ENCODE measurements at places on chromosomes 5 and 9.

- no peak for DNase-seq
Observed at GRCh38 chr9:126485662-126486061, 128.1 kb upstream of the LMX1B start.

DNA sequence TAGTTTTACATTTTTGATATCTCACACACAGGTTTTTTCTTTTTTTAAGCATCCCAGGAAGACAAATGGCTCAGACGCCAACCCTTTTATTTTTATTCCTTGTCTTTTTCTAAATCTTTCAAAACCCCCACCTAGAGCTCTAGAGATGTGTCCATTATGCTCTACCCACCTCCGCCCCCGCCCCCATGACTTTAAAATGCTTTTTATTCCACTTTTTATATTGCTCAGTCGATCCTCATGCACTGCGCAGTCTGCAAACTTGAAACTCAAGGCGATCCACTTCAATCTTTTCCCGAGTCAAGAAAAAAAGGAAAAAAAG is 411 bp upstream of the MAT2B start:
- DNase-seq = no peak

- DNase-seq = peak; percentile 97
Observed at GRCh38 chr5:125484742-125485641, 738.6 kb upstream of the ZNF608 start.

DNA sequence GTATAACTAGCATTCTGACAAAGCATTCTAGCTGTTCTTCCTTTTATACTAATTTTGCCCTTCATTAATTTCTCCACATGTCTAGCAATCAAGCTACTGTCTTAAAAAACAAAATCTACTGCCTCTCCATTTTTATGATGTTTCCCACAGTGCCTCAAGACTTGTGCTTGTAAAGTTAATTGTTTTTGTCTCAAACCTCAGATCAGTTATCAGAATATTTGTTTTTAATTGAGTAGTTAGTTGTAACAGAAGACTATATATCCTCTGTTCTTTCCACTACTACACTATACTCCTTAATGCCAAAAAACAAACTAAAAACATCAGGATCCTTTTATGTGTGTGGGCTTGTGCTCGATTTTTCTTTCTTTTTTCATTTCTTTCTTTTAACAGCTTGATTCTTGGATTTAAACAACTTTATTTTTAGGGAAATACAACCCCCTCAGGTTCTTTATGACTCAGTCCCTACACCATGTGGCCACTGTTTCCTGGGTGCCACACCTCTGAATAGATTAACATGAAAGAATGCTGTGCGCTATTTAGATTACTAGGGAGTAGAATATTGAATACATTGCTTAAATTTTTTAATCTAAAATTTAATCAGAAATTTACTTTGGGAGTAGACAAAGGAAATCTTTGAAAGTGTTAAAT is 1.2 kb downstream of the ASPN start:
- DNase-seq = no peak

DNA sequence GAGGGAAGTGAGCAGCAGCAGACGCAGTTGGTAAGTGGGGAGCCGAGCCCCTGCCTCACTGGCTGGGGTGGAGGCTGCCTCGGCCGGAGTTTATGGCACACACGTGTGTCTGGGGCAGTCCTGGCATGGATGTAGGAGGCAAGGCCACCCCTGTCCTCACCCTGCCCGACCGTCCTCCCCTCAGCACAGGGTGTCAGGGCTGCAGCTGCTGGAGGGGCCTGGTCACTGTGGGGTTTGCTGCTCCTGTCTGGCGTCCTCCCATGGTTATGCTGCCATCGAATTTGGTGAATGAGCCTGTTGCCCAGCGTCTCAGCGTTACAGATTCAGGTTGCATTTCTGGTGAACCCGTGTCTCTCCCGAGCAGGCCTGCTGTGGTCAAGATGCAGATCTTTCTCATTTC is 32.4 kb downstream of the CEP72 start:
- no peak for DNase-seq

DNA sequence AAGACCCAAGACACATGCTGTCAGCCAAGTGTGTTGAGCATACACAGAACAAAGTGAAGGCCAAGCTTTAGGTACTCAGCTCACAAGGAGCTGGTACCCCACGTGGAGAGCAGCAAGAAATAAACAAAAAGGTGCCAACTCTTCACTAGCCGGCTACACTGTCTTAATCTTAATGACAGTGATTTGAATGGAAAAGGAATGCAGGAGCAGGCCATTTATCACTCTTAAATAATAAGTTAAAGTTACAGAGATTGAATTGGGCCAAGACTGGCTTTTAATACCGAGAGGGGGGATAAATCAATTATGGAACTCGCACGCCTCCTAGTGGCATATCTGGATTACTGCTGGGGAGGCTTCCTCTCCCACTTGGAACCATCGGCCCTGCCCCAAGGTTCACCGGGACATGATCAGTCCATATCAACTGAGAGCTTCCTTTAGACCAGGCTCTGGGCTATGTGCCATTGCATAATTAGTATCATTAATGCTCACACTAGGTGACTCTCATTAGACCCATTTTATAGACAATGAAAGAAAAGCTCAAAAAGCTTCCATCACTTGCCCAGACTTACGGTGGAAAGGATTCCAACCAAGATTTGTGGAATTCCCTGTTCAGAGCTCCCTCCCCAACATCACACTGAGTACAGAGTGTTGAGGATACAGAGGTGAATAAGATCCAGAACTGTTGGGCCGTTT is 94.0 kb downstream of the ACTL7B start:
- DNase-seq = no peak

DNA sequence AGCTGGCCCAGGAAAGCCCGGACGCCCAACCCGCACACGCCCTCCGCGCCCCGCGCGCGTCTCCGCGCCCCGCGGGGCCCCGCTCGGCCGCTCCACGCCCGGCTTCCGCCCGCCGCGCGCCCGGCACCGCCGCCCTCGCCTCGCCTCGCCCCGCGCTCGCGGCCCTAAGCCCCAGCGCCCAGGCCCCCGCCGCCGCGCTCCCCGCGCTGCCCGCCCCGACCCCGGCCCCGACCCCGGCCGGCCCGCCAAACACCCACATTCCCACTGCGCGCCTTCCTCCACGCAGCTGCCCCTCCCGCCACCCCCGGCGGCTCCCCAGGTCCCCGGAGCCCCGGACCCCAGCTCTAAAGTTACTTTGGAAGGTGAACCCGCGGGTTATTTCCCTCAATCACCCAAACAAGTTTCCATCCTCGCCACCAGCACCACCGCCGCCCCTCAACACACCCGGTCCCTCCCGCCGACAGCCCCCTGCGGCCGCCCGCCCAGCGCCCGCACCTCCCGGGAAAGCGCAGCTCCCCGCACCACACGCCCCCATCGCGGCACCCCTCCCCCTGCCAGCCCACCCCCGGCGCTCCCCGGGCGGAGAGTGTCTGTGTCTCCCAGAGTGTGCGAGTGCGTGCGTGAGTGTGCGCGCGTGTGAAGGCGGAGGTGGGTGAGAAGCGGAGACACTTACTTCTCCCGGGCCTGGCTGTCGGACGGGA is 439 bp downstream of the SSBP2 start:
- DNase-seq = no peak

DNA sequence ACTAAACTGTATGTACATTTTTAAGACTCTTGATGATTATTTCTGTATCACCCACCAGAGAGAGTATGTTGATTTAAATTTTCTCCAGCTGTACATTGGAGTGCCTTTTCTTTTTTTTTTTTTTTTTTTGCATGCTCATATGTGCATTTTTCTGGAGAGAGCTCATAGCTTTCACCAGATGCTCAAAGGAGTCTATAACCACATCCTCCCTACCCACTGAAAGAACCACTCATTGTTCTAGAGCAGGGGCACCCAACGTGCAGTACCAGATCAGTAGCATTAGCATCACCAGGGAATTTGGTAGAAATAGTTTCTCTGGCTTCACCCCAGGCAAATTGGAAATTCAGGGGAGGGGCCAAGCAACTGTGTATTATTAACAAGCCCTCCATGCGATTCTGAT is 53.9 kb upstream of the TMEM171 start:
- no peak for DNase-seq

- DNase-seq = no peak
Observed at GRCh38 chr5:91468651-91469422, 85.7 kb upstream of the ARRDC3 start.

GRCh38 chr5:103452666-103453065 is 109.9 kb downstream of the NUDT12 start:
- no peak for DNase-seq

GRCh38 chr5:96415897-96416296 is 17.2 kb downstream of the PCSK1 start:
- DNase-seq = no peak

DNA sequence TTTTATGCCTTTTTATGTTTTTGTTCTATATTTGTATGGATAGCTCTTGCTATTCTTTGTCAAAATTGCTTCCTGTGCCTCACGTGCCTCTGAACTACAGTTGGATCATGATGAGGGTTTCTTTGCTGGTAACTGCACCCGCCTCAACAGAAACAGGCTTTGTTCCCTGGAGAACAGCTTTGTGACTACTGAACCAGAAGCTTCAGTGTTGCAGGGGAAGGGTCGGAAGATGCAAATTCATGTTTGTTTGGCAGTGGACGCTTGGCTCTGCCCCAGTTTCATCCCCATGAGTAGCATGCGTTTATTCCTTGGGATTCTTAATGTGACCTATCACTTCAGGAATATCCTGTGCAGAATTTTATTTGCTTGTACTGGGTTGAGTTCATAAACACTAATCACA is 959.1 kb upstream of the WWC1 start:
- DNase-seq = no peak

- DNase-seq = no peak
Observed at GRCh38 chr9:16535555-16535954, 334.9 kb downstream of the BNC2 start.

DNA sequence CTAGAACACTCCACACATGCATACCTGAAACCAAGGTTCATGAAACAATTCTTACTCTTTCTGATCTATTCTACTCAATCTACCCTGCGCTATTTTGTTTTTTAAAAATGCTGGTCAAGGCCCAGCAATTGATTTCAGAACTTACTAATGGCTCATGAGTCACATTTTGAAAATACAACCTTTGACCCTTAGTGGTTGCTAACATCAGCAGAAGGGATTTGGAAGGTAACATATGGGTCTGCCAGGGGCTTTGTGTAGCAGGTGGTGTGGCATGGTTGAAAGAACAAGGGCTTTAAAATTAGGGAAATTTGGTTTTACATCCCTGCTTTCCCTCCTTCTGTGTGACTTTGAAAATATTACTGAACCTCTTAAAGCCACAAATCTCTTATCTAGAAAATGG is 101.4 kb downstream of the ATG10 start:
- no peak for DNase-seq

DNA sequence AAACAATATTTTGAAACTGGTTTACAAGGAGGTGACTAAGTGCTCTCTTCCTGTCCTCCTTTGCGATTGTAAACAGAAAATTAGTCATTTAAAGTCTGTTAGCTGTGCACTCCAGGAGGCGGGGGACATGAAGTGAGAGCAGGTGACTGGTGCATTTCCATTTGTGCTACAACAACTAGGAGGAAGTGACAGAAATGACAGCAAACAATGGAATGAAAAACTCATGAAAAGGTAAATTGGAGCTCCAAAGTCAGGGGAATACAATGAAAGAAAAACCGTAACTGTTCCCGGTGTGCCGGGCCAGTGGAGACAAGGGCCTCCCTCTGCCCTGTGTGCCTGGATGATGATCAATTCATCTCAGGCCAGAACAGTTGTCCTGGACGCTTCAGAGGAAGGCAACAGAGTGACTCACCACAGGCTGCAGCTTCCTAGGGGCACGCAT is 439.9 kb downstream of the GADD45G start:
- DNase-seq = peak; percentile 80

GRCh38 chr9:35845824-35846771 is 17.1 kb downstream of the TMEM8B start:
- no peak for DNase-seq

GRCh38 chr9:85501456-85501855 is 240.3 kb downstream of the AGTPBP1 start:
- DNase-seq = no peak

DNA sequence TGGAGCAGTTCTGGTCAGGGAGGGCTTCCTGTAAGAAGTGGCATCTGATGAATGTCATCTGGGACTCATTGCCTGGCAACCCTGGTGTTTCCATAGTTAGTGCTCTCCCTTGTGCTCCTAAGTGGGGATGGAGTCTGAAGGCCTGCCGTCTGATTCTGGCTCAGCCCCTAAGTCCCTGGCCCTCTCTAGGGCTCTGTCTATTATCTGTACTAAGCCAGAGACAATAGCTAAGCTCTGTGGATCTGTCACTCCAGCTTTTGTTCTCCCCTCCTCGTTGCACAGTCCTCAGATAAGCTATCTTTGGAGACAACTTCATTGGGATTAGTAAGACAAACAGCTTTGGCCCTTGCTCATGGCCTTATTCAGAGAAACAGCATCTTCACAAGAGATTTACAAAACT is 30.6 kb upstream of the TTC1 start:
- no peak for DNase-seq

GRCh38 chr9:83432877-83433550 is 105.2 kb downstream of the FRMD3 start:
- DNase-seq = no peak

- DNase-seq = no peak
Observed at GRCh38 chr9:28073270-28073669, 500.0 kb upstream of the C9orf72 start.

GRCh38 chr9:137078701-137079400 is 1.5 kb downstream of the UAP1L1 start:
- DNase-seq = no peak

GRCh38 chr9:18173923-18174322 is 300.0 kb upstream of the ADAMTSL1 start:
- no peak for DNase-seq

GRCh38 chr5:137122558-137122957 is 376.6 kb downstream of the SPOCK1 start:
- DNase-seq = no peak

GRCh38 chr5:25955337-25955736 is 1083.0 kb downstream of the CDH9 start:
- no peak for DNase-seq

- DNase-seq = no peak
Observed at GRCh38 chr5:156560002-156560401, 233.0 kb downstream of the SGCD start.

GRCh38 chr5:180345781-180346180 is 7.4 kb downstream of the GFPT2 start:
- no peak for DNase-seq

DNA sequence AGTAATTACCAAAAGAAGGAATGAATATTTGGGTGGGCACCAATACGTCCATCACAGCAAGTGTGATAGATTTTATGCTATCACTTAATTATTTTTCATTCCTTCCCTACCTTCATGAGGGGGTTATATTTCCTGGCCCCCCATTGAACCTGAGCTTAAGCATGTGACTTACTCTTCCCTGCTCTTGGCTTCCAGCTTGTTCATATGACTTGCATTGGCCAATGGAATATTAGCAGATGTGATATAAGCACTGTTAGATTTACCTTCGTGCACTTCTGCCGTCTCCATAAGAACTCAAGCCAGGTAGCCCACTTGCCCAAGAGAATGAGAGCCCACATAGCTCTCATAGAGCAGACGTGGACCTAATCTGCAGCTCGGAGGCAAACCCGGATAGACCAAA is 99.1 kb upstream of the SMARCA2 start:
- DNase-seq = no peak

DNA sequence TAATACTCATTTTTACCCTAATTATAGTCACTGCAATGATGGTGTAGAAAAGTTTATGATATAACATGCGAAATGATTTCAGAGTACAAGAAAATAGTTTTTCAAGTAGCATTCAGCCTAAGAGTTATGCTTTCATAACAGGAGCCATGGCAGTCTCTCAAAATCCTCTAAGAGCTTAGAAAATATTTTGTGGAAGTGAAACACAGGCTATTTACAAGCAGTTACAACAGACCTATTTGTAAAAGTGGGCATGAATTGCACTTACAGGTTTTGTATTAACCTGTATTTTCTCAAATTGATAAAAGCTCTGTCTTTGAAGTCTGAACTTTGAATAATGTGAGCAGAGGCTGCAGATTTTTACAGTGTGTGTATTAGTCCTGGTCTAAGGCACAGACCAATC is 523.3 kb downstream of the LRRC70 start:
- DNase-seq = no peak
